Midbrain (tissue), 1 donor: ENCODE measurements at places on chromosomes 16 and 17.

GRCh38 chr17:2094891-2095535 lies 40.1 kb downstream of the HIC1 start:
- DNase-seq: peak; percentile 45

- DNase-seq: no peak
Measured at GRCh38 chr16:87033541-87034300, 283.5 kb downstream of the C16orf95 start.

- no peak for DNase-seq
Measured at GRCh38 chr17:75407655-75408352, 2.3 kb upstream of the GRB2 start.

DNA sequence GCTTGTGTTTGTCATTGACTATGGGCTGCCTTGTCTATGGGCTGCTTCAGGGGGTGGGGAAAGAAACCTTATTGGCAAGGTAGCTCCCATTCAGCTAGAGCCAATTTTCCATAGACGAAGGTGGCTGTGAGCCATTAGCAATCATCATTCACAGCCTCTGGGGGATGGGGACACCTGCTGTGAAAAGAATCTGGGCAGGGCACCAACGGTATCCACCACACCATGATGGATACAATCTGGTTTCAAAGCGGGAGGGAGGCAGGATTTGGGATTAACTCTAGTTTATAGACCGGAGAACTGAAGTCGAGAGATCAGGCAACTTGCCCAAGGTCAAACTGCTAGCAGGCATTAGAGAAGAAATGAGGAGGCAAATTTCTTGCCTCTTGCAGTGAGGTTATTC lies 182.3 kb downstream of the SHISA9 start:
- no peak for DNase-seq

GRCh38 chr16:58187665-58188421 lies 10.1 kb downstream of the CSNK2A2 start:
- no peak for DNase-seq

DNA sequence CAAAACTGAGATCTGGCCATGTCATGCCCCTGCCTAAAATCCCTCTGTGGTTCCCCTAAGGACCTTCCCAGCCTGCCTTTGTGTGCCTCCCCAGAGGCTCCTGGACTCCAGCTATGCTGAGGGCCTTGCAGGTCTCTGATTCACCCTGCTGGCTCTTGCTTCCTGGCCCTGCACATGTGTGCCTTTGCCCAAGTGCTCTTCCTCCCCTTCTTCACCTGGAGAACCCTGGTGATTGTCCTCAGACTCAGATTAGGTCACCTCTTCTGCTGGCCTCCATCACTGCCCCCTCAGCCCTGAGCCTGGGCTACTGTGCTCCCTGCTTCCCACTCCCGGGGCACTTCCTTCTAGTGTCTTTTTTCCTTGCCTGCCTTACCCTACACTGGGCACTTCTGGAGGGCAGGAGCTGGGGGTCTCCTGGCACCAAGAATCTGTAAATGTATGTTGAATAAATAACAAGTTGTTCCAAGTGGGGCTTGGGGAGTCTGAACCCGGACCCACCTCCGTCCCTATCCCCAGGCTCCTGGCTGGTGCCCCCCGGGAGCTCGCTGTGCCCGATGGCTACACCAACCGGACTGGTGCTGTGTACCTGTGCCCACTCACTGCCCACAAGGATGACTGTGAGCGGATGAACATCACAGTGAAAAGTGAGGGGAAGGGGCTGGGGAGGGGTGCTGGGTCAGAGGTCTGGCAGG lies 7.8 kb downstream of the ITGA3 start:
- no peak for DNase-seq

- no peak for DNase-seq
Measured at GRCh38 chr17:77433385-77434135, 292.8 kb downstream of the SEC14L1 start.

- no peak for DNase-seq
Measured at GRCh38 chr17:44557651-44558285, 484 bp downstream of the FZD2 start.

DNA sequence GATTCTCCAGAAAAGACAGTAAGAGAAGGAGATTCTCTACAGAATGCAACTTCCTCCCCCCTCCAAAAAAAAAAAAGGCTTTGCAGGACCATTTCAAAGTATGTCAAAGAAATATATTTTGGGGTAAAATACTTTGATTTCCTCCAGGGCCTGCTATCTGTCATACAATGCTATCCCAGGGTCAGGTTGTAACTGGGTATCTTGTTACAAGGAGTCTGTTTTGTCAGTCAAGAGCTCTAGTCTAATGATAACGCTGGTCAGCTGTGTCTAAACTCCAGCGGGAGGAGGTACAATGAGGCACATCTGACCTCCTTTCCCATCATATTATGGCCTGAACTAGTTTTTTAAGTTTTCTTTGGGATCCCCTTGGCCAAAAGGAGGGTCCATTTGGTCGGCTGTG lies 408.4 kb upstream of the CDH5 start:
- DNase-seq: no peak

DNA sequence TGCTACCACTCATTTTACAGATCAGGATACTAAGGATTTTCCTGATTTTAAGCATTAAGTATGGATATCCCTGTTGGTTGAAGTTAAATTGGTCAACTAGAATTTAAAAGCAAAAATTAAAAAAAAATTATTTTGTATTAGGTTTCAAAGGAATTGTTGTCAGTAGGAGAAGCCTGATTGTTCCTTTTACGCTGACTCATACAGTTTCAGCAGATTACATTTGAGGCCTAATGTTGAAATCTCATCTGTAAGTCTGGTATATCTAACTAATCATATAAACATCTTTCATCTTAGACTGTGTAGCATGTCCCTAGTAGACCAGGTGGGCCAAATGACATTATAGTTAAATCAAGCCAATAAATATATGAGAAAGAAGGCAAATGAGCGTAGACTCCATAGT lies 83.5 kb downstream of the FTO start:
- no peak for DNase-seq

DNA sequence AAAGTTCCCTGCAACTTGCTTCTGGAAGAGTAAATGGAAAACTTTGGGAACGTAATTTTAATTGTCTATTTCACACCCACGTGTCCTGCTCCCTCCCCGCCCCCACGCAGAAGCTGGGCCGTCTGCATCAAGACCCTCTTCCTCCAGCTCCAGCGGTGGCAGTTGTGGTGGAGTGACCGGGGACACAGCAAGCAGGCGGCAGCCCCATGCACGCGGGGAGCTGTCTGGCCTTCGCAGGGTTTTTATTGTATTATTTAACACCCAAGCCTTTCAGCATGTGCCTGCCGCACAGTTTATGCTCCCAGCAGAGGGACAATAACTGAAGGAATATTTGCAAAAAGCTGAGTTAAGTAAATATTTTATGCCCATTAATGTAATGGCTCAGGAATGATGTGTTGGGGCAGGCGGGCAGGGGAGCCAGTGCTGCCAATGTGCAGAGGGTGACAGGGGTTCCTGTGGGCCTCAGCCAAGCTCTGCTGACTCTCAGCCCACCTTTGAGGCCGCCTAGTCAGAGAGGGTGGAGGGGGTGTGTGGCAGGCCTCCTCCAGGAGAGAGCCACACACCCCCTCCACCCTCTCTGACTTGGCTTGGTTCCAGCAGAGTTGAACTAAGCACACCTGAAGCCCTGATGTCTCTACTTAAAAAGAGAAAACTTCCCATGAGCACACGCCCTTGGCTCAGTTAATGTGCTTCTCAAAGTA lies 32.4 kb upstream of the ENPP7 start:
- no peak for DNase-seq

DNA sequence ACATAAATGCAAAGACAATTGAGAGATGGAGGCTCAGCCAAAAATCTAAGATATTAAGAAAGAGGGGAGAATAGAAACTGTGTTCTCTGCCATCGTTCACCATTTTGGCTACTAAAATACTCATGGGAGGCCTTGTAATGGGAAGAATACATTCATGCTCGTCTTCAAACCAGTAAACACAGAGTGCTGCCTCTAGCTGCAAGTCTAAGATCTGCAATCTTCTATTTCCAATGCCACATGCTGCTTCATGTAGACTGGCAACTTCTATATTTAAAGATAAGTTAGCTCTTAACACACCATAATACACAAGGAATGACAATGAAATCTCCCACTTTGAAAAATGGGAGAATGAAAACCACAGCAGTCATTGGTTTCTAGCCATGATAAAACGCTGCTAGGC lies 387.3 kb downstream of the HS3ST3B1 start:
- DNase-seq: no peak

- no peak for DNase-seq
Measured at GRCh38 chr16:81224824-81225223, 13.7 kb upstream of the BCO1 start.

DNA sequence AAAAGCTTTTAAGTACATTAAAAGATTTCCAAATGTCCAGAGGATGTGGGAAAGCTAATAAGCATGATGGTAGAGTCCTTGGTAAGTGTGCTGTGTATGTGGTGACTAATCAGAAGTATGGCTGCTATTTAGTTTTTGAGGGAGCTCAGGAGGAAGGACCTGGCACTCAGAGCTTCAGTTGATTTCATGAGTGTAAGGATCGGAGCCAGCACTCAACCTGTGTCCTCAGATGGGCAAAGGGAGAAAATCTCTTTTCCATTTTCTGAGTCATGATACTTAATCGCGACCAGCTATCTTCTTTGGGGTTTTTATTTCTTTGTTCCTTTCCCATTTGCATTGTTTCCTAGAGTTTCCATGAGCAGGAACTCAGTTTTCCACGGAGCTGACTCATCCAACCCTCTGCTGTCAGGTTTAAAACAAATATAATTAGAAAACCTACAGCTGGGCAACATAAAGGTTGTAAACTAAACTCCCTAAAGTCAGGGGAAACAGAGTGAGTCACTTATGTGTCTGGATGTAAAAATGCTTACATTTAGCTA lies 125.4 kb downstream of the MAP2K6 start:
- no peak for DNase-seq

- DNase-seq: peak; percentile 6
Measured at GRCh38 chr17:9115214-9116191, 94.2 kb downstream of the NTN1 start.

- peak; percentile 64 for DNase-seq
Measured at GRCh38 chr17:61157246-61157886, 242.3 kb upstream of the TBX2 start.

GRCh38 chr16:89364606-89365005 lies 125.8 kb downstream of the ANKRD11 start:
- no peak for DNase-seq

DNA sequence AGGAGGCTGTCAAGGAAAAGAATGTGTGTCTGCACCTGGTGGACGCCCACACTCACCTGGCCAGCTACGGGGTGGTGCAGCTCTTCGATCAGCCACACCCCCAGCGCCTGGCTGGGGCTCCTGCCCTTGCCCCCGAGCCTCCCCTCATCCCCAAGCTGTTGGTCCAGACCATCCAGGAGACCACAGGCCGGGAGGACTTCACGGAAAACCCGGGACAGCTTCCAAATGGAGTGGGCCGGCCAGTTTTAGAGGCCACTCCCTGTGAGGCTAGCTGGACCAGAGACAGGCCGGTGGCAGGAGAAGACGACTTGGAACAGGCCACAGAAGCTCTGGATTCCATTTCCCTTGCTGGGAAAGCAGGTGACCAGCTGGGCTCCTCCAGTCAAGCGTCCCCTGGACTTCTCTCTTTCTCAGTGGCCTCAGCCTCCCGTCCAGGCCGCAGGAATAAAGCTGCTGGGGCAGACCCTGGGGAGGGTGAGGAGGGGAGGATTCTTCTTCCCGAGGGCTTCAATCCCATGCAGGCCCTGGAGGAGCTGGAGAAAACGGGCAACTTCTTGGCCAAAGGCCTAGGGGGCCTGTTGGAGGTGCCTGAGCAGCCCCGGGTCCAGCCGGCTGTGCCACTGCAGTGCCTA lies 2.2 kb downstream of the WDR81 start:
- DNase-seq: no peak

- peak; percentile 57 for DNase-seq
Measured at GRCh38 chr17:10844621-10845387, 6.9 kb upstream of the PIRT start.

- DNase-seq: no peak
Measured at GRCh38 chr17:8871081-8871581, 3.7 kb upstream of the PIK3R6 start.

- DNase-seq: no peak
Measured at GRCh38 chr16:12826559-12826958, 22.9 kb upstream of the CPPED1 start.

GRCh38 chr17:2253362-2253761 lies 50.2 kb downstream of the SMG6 start:
- no peak for DNase-seq

DNA sequence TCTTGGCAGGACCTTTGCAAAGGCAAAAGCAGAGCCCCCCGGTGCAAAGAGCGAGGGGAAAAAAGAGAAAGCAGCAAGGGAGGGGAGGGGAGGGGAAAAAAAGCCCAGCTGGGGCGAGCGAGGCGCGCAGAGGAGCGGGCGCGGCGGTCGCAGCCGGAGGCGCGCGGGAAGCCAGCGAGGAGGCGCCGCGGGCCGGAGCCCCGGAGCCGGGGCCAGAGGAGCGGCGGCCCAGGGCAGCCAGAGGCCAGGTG lies 129 bp downstream of the IRX5 start:
- DNase-seq: no peak

DNA sequence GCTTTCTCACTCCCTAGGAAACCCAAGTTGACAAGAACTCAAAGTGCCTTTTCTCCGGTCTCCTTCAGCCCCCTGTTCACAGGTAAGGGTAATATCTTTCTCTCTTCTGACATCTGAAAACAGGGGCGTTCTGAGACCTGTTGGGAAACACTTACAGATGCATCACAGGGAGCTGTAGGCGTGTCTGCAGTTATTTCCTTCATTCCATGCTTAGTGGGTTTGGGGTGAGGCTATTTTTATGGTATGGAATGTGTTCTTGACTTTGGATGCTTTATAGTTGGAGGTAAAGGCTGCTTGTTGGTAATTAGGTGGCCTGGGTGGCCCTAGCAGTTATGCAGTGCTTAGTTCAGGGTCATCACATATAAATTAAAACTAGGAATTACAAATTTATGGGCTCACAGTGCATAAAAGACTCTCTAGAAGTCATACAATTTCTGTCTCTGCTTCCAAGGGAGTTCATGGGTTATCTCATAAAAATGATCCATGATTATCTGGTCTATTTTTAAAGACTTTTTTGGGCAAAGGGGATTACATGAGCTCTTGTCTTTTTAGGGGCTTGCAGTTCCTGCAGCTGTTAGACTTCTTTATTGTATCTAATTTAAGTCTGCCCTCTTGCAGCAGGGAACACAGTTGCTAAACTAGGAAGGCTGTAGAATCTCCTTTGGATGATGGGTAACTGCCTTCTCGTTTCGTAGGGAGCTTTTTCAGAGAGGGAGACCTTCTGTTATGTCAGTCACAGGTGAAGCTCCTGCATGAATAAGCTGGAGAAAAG lies 10.2 kb downstream of the SOCS7 start:
- no peak for DNase-seq

DNA sequence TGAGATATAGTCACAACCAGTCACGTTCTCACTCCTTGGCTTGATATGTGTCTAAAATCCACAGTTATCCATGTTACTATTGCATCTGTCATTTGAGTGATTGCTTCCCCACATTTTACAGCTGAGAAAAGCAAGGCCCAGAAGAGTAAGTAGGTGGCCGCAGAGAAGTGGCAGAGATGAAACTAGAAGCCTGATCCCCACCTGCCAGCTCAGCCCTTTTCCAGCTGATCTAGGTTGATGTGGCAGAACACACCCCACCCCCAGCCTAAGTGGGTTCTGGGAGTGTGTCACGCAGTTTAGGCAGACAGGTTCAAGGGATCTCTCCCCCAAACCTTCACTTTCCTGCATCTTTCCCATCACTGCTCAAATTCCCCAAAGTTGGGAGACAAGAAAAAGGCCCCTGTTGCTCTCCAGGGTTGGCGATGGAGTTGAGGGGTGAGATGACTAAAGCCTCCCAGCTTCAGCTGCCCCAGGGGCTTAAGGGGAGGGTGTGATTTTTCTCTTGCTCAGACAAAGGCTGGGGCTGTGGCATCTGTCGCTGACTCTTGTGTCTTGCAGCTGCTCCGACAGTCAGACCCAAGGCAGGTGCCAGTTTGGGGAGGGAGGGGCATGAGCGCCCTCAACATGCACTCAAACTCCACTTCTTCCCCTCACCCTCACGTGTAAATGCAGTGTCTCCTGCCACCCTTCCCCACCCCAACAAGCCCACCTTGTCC lies 48.9 kb upstream of the LHX1 start:
- no peak for DNase-seq
